Right atrium auricular region (tissue), 2 donors: ENCODE measurements at places on chromosomes 3 and 15. TPM values are rescaled to one million over a fixed set of nuclear protein-coding genes. Genes with fewer than 3 reads are reported as not detected.

DNA sequence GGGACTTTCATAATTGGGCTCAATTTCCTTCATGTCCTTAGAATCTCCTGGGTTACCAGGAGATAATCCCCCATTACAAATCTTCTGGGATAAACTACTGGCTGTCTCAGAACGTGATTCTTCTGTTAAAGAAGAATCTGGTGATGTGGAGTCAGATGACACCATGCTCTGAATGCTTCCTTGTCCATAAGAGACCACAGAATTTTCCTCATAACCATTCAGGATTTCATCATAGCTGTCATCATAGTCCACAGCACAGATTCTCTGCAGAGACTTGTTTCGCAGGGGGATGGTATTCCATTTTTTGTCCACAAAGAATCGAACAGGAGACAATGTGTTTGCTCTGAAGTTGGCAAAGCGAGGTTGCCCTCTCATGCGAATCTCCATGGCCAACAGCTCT is 109.8 kb upstream of the TSPAN3 start:
- no peak for DNase-seq

DNA sequence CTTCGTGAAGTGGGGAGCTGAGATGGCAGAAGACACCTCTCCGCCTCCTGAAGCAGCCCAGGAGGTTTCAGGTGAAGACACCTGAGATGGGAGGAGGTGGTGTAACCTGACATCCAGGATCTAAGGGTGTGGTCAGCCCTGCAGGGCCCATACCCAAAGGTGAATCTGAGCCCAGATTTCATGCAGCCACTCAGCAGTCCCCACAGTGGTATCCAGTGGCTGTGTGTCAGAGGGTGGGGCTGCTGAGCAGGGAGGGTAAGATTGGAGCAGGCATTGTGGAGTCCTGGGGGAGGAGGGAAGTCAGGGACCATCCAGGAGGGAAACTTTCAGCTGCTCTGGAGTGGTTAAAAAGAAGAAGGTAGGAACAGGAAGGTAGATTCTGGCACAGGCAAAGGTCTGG is 46.0 kb upstream of the SMAD6 start:
- no peak for DNase-seq

Gene GPR62
- total RNA-seq = 0.12 TPM

DNA sequence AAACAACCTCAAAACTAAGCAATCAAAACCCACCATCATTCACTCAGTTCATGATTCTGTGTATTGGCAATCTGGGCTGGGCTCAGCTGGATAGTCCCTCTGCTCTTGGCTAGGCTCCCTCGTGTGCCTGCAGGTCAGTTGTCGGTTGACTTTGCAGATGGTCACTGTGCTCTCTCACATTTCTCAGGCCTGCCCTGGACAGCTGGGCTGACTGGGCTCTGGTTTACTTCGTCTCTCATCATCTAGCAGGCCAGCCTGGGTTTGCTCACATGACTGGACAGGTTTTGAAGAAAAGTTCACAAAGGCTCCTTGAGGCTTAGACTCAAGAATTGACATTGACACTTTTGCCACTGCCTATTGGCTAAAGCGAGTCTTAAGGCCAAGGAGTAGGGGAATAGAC is 105.0 kb upstream of the CTNNB1 start:
- no peak for DNase-seq

GRCh38 chr3:124172283-124172682 is 180.4 kb upstream of the ROPN1 start:
- no peak for DNase-seq

Gene PAQR5
- 0.74 TPM for total RNA-seq

- DNase-seq = no peak
Measured at GRCh38 chr3:37987315-37987697, 3.3 kb upstream of the VILL start.

- no peak for DNase-seq
Measured at GRCh38 chr15:66126456-66126855, 127.1 kb downstream of the MEGF11 start.

Gene FBLN2
- 185 TPM for total RNA-seq

GRCh38 chr15:63504979-63505841 is 817 bp downstream of the USP3 start:
- no peak for DNase-seq

DNA sequence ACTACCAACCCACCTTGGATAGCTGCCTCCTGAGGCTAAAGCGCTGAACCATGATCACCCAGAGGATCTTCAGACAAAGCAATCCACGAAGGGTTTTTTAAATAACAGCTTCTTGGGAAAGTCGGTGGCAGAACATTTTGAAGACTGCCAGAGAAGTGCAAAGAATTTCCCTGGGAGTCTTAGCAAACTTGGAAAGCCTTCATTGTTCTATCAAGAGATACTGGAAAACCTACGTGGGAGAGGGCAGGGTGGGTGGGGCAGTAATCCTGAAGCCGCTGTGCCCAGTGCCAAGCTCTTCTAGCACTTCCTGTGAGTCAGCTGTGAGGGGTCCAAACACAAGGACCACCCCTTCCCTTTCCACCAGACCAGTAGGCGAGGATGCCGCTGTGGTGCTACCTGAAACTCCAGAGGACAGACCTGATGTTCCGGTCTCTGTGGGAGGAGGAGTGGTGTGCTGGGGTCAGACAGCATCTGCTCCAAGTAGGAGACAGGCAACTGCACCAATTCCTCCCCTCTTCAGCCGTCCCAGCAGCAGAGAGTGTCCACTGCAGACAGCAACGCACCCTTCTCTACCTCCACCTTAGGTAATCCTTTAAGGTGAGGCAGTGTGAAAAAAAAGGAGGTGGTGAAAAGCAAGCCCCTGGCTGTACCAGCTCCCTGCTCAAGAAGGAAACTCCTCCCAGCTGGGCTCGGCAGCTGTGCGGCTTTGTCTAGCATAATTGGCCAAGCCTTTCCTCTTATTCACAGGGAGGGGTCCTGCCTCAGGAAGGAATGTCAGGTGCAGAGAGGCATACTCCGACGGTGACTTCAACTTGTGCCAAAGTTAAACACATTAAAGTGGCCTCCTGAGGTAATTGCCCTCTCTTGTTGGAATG is 99.0 kb downstream of the TMCC1 start:
- DNase-seq = no peak

- DNase-seq = no peak
Measured at GRCh38 chr3:17195856-17196604, 311.3 kb downstream of the PLCL2 start.

DNA sequence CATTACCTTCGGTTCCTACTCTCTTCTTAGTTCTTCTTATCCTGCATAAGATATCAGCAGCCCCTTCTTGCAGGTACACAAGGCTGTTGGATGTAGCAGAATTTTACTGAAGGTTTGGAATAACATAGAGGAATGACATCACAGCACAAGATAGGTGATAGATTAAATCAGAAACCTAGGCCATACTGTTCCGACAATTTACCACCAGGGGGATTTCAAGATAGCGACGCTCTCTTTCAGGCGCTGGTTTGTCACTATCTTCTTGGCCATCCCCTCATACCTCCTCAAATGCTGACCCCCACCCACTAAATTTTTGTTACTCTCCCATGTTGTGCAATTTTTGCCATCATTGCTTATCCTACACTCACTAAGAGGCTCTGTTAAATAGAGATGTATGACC is 3.5 kb downstream of the SIDT1 start:
- no peak for DNase-seq

Gene SLTM
- 62.3 TPM for total RNA-seq

DNA sequence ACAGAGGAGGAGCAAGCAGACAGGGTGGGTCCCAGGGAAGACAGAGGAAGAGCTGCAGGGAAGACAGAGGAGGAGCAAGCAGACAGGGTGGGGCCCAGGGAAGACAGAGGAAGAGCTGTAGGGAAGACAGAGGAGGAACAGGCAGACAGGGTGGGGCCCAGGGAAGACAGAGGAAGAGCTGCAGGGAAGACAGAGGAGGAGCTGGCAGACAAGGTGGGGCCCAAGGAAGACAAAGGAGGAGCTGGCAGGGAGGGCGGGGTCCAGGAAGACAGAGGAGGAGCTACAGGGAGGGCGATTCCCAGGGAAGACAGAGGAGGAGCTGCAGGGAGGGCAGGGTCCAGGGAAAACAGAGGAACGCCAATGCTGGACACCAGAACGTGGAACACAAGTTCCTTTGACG is 66.5 kb downstream of the PLXNA1 start:
- no peak for DNase-seq

DNA sequence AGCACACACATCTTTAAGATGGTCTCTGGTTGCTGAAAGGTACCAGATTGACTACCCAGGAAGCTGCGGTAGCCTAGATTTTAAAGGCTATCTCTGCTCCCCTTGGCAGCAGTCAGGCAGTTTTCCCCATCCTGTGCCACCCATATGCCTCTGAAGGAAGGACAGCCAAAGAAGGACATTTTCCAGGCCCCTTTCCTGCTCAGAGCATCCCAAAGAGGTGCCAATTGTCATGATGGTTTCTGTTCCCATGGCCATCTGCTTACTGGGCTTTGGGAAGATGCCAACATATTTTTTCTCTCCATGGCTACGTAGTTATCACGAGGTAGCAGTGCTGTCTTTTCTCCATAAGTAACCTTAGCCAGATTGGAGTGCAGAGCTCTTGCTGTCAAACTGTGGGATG is 39.7 kb downstream of the UNC13C start:
- DNase-seq = no peak

DNA sequence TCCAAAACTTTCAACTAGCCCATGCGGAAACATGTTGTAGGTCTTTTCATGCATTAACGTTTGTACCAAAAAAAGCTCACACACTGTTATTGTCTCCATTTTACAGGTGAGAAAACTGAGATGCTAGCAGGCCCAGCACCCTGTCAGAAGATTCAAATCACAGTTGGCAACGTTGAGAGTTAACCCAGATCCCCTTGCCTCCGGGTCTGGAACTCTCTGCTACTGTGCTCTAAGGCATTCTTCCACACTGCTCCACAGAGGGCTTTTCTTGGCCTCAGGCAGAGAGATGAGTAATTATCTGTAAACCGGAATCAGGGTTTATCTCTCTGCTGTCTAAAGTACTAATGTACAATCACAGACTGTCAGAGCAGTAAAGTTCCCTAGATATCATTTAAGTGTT is 186.0 kb upstream of the LPP start:
- DNase-seq = no peak

Gene ITGA11
- 12.6 TPM for total RNA-seq

Gene CCDC191
- 1.3 TPM for total RNA-seq

Gene TF
- 4.1 TPM for total RNA-seq

DNA sequence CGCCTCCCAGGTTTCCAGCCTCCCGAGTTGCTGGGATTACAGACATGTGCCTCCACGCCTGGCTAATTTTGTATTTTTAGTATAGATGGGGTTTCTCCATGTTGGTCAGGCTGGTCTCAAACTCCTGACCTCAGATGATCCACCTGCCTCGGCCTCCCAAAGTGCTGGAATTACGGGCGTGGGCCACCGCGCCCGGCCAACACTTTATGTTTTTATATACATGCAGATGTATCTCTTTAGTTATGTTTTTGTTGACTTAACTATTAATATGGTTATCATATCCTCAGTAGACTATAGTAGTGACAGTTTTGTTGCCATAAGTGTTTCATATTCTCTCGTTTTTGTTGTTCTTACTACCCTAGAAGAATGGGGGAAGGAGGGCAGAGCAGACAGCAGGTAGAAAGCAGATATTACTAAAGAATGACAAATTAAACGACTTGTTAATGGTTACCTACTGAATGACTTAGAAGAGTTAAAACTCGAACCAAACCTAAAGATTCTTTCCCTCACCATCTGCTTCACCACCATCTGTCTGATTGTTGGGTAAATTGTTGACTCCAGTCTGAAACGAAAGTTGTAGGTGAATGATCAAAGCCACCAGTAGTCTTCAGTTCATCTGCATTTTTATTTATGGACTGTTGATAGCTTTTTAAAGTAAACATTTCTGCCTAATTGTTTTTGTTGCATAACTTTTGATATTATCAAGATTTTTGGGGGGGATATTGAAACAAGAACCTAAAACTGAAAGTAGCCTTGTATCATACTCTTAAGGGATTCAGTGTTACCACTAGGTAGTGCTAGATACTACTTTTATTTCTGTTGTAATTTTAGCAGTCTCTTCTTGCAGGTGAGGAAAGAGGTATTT is 89.3 kb downstream of the RASA2 start:
- no peak for DNase-seq
